RWPE2 (cell line): ENCODE measurements at places on chromosomes 11 and 22.

- DNase-seq, result no peak
These were observed at the start of gene SLCO2B1 for GRCh38 chr11:75150879-75151278. Gene SLCO2B1 (plus strand): TSS chr11:75151107. CDS start chr11:75151382, 275 bp downstream.

DNA sequence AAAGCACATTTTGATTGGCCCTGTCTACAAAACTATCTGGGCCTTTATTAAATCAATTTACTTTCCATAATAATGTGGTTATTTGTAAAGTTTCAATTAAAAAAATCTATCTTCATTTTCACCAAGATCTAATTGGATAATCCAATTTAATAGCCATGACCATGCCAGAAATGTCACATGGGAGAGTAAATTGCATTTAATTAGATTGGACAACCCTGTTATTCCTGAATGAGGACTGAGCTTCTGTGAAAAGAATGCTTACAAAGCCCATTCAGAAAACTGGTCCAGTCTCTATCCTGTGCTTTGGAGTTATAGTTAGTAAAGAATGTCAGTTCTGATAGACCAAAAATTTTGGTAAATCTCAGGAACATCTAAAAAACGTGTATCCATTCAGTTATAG, 541.9 kb upstream of the ANO5 start:
- no peak for DNase-seq

DNA sequence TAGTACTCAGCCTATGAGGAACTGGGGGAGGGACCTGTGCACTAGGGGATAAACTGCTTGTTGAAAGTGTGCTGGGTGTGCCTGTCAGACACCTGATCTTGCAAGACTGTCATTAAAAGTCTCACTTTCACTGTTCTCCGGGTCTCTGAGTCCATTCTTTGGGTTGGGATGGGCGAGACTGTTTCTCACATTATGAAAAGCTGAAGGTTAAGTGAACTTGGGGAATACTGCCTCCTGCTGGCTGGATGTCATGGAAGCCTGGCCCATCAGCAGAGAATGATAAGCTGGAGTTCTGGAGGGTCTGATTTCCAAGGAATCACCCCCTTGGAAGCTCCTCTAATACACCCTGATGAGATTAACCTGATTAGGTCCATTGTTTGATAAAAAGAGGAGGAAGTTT, 9.0 kb upstream of the VPREB1 start:
- DNase-seq, result no peak

- no peak for DNase-seq
These were observed 81.5 kb downstream of the STK33 start for GRCh38 chr11:8512547-8512946.

DNA sequence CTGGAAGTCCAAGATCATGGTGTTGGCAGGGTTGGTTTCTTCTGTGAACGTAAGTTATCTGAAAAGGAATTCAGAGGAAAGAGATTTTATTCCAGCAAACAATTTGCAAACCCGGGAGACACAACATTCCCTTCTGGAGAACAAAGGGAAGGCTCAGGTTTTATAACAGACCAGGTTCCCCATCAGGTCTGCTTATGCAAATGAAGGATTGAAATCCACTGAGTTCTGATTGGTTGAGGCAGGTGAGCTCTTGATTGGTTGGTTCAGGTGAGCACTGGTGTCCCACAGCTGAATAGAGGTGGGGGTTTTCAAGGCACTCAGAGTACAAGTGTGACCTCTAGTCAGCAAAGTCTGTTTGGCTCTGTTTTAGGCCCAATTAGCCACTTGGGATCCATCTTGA, 1306.8 kb downstream of the TBC1D22A start:
- DNase-seq, result no peak

- DNase-seq, result no peak
These were observed at the start of gene APOBEC3H for GRCh38 chr22:39097098-39098020. Gene APOBEC3H (plus strand): TSS chr22:39097244. CDS start chr22:39100279, 3,035 bp downstream.

DNA sequence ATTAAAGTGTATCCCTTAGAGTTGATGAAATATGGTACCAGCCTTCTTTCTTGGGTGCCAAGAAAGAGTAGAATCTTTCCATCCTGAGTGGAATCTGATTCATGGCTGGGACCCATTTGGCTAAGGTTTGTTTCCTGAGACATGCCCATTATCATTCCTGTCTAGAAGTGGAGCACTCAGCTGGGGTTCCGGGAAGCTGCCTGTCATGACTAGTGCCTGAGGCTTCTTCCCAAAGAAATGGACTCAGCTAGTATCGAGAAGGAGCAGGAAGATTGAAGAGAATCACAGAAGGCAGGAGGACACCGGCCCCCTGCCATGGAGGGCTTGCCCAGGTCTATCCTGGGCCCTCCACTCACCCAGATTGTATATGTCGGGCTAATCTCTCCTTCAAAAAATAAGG, 57.6 kb downstream of the KREMEN1 start:
- DNase-seq, result no peak

DNA sequence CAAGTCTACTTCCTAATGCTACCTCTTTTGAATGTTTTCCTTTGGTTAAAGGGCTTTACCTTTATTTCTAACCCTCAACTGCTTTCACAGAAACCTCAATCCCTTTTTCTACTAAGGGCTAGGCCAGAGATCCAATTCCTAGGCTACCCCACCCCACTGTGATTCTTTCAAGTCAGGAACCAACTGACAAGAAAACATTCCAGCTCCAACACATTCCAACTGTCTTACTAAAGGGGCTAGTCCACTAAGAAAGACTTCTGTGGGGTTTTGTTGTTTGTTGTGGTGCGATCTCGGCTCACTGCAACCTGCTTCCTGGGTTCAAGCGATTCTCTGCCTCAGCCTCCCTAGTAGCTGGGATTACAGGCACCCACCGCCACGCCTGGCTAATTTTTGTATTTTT, 151.3 kb downstream of the APOL5 start:
- no peak for DNase-seq
